Stimulated activated CD4-positive, alpha-beta T cell treated with anti-CD3 and anti-CD28 coated beads, Interleukin-15, amount 100 ng/mL, for 1 hour (primary cell): ENCODE measurements at places on chromosomes 12 and 14.
A peak's percentile ranks its signal among the peaks of the same experiment; 100 is the strongest.

DNA sequence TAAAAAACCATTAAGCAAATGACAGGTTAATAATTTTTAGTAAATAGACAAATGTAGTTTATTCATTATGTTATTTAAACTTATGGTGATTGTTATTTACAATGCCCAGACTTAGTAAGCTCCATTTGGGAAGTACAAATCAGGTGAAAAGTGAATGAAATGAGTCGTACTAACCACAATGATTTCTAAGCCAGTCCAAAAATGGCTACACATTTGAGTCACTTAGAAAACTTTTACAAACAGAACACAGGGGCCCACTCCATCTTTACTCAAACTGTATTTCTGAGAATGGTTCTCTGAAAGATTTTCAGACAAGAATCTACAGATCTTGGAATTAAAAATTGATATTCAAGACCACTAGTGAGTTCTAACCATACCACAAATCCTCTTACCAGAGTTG, 653.3 kb upstream of the MIS18BP1 start:
- no peak for DNase-seq

GRCh38 chr14:95024380-95024779, 132.9 kb downstream of the DICER1 start:
- no peak for DNase-seq

DNA sequence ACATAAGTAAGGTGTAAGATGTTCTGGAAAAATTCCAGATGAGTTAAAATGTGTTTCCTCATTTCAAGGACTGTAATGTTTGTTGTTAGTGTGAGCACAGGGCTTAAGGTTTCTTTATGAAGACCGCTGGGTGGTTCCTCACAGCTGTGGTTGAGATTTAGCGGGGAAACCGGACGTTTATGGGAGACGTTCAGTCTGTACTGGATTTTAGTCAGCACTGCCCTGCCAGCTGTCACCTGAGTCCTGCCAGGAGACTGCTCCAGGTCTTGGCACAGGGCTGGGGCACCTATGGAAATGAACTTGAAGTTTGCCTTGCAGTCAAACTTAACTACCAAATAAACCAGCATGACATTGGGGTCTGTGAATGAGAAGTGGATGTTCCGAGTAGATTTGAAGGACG, 555.2 kb downstream of the DIO2 start:
- DNase-seq = no peak

- peak; percentile 14 for DNase-seq
Observed at GRCh38 chr12:55830601-55831446, 1.4 kb upstream of the DNAJC14 start.

DNA sequence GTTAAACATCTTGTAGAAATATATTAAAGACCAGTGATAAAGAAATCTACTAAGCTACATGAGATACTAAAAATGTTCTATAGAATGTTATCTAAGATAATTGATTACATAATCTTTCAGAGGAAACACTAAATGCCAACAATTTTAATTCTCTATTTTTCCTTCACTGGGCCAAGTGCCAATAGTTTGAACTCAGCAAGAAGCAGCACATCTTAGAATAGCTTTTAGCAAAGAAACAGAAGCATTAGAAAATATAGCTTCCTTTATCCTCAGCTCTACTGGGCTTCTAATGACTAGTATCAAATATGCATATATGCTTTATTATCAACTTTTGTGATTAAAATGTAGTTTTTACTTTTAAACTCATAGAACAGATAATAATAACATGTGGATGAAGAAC, 461.4 kb upstream of the USP15 start:
- no peak for DNase-seq

GRCh38 chr14:63245893-63246292, 41.6 kb downstream of the RHOJ start:
- no peak for DNase-seq

DNA sequence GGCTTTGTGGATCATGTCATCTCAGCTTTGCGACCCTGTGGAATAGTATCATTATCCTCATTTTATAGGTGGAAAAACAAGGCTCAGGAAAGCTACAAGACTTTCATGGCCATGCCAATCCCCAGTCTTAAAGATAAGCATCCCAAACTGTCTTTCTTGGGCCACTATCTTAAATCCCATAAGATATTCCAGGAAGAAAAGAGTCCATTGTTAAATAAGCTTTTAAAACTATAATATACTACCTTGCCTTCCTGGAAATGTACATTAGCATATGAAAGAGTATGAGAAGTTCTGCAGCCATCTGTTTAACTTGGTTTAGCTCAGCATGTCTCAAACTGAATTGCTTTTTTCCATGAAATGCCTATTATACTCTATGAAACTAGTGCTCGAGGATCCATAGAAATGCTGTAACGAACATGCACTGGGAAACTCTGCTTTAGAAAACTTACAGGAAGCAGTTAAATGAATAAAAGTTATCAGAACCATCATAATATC, 77.1 kb downstream of the B4GALNT3 start:
- DNase-seq = no peak

DNA sequence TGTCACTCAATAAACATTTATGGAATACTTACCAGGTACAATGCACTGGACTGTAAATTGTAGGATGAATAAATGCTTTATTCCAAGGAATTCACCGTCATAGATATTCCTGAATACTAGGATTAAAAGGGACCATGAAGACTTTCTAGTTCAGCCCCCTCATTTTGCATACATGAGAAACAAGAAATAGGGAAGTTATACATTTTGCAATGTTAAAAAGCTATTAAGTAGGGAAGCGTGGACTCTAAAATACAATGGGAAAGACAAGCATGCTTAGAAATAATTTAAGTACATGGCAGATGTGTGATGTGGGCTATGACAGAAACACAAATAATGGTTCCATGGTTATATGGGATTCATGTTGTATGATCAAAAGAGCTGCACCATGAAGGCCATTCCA, 89.4 kb upstream of the SYT10 start:
- no peak for DNase-seq

DNA sequence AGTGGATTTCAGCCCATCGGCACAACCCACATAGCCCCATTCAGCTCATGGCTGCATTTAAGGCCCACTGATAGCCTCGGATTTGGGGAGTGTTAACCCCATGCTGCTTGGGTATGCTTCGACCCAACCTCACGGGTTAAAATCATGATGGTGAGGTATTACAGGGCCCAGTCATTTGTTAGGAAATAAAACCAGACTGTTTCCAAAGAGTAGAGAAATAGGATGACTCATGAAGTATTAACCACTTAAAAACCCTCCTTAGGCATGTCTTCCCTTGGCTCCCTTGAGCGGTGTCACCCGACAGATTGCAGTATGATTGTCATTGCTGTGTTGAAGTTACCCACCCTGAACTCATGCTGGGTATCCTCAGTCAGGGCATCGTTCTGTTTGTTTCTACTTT, 289.1 kb downstream of the CACNA1C start:
- DNase-seq = no peak

GRCh38 chr12:3493043-3493858, 2.2 kb downstream of the PRMT8 start:
- no peak for DNase-seq

GRCh38 chr14:69260861-69261564, 1.1 kb downstream of the GALNT16 start:
- DNase-seq = no peak

DNA sequence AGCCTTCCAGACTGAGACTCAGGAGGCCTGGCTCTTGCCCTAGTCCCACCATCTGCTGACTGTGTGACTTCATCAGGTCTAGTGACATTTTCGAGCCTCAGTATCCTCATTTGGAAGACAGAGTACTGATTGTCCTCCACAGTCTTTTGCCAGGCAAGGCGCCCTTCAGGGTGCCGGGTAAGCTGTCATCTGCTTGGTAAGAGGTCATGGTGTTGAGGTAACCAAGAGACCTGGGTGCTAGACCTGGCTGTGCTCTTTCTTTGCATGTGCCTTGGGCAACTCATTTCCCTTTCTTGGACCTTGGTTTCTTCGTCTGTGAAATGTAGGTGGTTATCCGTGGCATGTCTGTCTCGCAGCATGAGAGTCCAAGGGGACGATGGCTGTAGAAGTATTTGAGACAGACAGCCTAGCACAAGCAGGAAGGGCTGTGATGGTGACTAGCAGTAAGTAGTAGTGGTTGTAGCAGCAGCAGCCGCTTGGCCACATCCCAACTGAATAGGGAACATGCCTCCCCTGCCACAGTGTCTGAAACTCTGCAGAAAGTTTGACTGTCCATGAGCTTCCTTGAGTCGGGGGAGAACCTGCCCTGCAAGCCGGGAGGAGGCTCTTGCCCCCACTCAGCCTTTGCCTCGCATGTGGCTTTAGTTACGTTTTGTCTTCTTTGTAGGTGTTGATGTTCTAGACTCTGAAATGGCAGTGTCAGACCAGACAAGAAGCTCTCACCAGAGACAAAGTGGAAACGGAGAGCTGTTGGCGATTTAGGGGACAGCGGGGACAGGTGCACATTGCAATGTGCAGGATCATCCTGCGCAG, 40.3 kb downstream of the EVL start:
- DNase-seq = no peak

DNA sequence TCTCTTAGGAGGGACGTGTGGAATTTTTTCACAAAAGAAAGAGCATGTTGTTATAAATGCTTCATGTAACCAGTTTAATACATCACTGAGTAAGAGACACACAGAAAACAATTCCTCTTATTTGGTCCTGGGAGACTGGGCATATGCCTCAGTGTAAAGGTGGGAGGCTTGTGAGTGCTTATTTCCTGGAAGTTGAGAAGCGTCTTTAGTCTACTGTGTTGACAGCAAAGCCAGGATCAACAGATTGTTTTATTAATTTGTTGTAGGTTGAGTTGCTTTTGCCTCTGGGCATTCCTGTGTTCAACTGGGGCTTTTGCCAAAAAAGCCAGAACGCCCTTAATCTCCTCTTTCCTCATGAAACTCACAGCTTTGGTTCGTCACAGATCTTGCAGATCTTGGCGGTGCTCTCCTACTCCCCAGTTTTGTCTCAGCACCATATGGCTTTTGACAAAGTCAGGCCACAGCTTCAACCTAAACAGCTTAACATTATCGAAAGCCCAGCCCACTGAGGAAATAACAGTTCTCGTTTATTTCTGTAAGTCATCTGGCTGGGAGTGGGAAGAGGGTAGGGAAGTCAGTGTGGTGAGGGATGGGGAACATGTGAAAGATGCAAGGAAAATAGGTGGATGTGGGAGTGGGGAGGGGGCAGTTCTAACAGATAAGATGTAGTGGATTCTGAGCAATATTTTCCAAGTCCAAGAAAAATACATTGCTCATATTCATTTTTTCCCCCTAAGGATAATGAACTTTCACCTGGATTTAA, 227.2 kb downstream of the DACT1 start:
- no peak for DNase-seq

GRCh38 chr14:90483571-90483974, 86.7 kb downstream of the CALM1 start:
- no peak for DNase-seq

DNA sequence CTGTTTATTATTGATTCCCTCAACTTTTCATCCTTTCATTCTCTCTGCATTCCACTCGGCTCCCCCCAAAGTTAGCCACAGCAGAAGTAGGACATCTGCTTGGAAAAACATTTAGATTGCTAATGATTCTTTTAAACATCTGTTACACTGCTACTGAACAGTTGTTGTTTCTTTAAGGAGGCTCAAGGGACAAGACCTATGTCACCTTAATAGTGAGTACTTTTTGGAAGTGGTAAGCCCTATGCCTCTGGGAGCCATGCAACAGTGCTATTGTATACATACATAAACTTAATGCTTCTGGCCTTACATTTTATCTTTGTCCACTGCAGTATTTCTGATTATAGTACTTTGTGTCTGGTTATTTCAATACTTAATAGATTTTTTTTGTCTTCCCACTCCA, 628.2 kb upstream of the FOXG1 start:
- DNase-seq = no peak

DNA sequence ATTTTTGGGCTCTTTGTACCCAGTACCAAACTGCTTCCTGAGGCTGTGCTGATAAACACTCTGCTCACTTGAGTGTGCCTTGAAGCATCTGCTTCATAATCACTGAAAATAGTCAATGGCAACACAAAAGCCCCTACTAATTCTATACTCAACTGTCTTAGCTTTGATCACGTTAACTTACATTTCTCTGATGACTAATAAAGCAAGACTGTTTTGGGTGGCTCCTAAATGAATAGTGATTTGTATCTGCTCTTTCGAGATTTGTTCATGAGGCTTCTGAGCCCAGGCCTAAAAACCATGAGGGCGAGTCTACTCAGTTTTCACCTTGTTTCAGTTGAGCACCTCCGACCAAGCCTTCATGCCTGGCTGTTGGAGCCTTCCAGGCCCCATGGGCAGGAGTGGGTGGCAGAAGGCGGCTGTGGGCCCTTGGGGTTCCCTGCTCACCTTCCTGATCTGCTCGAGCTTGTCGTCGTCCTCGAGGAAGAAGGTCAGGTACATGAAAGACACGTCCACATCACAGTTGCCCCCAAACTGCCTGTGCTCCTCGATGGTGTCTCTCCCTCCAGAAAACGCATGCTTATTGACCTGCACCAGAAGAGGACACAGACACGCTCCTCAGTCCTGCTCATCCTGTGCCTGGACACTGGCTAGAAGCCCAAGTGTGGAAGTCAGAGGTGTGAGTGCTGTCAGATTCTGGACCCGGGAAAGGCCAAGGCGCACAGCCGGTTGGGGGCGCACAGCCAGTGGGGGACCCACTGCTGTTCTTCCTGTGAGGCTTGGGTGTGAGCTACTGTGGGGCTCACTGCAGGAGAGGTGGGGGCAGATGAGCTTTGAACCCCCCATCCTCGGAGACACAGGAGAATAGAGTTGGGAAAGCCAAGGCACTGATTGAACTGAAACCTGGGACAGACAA, 13.7 kb downstream of the SLC25A47 start:
- DNase-seq = no peak

DNA sequence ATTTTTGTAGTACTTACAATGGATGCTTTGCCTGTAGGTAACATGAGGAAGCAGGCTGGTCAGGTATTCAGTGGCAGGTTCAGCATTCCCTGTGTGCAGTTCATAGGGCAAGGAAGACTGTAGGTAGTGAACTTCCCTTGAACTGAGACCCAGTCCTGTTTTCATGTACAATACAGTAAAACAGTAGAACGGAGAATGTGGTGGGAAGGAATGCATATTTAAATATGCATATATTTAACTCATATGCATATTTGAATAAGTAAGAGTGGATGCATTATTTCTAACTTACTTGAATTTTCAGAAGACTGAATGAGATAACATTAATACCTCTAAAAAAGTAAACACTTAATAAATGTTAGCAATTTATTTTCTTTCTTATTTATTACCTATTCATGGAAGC, 147.6 kb upstream of the FLRT2 start:
- DNase-seq = no peak

GRCh38 chr12:90280033-90280432, 571.4 kb upstream of the ATP2B1 start:
- no peak for DNase-seq
